ENCODE measurements at places on chromosomes 2 and 18.

DNA sequence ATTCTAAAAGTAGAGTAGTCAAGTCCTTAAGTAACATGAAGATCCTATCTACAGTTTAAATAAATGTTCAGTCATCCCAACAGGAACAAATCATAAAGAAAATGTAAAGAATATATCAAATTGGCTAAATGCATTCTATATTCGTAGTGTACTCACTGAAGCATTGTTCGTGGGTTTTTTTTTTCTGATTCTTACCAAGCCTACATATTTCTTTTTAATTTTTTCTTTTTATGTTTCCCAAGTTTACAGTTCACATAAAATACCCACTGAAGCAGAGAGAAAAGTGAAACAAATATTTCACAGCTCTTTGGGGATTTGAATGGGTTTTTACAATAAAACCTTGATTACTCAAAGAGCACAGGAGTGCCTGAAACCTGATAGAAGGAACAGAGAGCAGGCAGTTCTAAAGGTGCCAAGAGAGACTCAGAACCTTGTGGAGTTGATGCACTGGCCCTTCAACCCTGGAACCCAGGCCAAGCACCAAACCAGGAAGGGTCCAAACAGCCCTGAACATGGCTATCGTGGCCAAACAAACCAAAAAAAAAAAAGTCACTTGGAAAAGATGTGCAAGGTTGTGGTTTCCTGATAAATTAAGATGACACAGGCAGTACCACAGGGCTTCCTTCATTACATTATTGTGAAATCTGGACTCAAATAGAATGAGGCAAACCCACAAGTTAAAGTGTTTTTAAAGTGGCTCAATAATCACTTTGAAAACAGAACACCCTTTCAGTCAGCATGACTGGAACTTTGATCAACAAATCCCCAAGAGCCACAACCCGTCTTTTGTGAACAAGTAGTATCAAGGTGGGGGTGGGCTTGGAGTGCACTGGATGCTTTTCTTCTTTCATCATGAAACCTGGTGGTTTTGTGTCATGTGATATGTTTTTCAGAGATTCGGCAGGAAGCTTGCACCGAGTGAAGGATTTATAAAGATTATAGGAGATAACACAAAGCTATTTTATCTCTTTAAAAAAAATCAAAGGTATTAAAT, 245.0 kb upstream of the FN1 start:
- DNase-seq: peak; percentile 77

- DNase-seq: no peak
Observed at GRCh38 chr2:239376942-239377531, 23.8 kb downstream of the HDAC4 start.

- DNase-seq: no peak
Observed at GRCh38 chr2:26196683-26197418, 24.0 kb downstream of the GAREM2 start.

DNA sequence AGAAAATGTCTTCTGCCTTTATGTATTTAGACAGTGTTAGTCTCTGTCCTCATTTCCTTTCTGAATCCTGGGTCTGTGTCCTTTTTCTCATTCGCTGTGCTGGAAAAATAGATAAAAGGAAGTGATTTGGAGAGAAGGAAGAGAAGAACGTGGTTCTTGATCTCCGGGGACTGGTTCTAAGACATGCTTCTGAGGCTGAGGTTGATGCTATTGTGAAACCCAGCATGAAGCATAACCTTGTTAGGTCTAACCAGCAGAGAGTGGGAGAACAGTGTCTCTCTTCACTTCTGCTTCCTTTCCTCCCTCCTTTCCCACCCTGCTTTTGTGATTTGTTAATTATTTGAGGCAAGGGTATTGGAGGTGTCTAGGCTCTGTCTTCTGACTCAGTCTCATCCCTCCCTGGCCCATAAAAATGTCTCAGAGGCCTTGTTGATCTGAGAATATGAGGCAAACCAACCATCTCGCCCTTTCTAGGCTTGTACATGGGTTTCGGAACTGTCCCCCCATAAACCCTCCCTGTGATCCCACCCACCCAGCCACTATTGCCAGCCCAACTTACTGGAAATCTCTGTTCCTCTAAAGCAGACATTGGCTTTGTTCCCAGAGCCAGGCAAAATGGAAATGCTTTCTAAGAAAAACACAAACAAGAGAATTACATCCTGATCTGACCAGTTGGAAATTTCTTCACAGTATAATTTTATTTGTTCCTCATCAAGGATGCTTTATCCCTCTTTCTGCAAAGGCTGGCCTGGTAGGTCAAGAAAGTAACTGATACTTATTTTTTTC, 360.6 kb upstream of the TNP1 start:
- peak; percentile 79 for DNase-seq

DNA sequence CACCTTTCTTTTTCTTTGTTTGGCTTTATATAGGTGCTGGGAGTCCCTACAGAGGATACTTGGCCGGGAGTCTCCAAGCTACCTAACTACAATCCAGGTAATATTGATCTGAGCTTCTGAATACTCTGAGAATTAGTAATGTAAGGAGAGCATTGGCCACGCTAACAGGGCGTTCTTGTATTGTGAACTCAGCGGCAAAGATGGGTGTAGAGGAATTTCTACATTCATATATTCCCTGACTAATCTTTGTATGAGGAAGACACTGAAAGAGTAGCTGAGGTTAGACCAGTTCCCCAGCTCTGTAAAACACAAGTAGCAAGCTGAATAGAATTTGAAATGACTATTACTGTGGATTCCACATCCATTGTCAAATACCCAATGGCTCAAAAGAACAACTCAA, 48.5 kb downstream of the CDK15 start:
- DNase-seq: no peak

DNA sequence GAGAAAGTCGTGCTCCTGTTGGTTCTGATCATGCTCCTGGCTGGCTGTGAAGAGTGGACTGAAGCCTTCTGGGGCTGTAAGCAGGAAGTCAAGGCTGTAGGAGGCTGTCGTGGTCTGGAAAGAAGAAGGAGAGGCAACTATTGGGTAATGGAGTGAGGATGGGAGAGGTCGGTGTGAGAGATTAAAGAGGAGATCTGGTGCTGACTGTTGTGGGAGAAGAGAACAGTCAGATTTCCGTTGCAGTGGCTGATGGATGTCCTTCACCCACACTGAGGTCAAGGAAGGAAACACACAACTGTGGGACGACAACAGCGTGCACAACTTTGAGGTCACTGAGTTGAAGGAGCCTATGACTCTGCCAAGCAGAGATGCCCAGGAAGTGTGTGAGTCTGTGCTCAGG, 2.8 kb upstream of the PSMD1 start:
- no peak for DNase-seq

- DNase-seq: no peak
Observed at GRCh38 chr18:39969803-39970494, 1985.1 kb upstream of the PIK3C3 start.

DNA sequence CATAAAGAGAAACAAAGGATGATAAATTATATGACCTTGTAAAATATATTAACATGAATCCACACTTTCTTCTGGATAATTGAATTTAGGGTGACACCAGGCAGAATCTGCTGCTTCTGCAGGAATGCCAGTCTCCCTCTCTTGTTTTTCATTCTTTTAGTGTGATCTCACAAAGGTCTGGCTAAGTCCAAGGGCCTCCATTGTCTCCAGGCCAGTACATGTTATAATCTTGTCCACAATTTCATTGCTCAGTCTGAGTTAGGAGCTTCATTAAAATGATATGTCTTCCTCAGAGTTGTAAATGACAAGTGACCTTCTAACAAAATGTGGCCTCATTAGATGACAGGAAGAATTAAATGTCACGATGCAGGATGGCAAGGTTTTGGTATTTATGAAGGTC, 110.2 kb downstream of the APOB start:
- DNase-seq: no peak

DNA sequence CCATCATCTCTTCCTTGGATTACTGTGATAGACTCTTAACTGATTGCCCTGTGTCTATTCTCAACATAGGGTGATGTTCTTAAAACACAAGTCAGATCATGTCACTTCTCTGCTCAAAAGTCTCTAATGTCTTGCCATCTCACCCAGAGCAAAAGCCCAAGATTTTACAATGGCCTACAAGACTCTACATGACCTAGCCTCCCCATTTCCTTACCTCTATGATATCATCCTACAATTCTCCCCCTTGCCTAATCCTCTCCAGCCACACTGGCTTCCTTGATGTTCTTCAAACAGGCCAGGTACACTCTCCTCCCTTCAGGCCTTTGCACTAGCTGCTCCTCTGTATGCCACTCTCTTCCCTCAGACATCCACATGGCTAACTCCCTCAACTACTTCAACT, 55.1 kb downstream of the ROCK1 start:
- no peak for DNase-seq

DNA sequence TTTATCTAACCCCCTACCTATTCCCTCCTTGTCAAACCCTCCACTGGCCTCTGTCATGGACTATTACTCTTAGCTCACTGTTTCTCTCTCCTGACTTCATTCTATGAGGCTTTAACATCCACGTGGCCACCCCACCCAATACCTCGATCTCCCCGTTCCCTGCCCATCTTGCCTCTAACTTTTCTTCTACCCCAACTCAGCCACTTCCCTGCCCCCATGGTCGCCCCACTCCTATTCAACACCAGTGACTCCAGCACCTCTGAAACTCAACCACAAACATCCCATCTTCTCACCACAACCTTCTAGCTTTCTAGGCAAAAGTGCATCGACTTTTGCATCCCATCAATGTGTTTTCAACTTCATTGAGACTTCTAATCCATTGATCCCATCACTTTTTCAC, 94.2 kb upstream of the EPAS1 start:
- no peak for DNase-seq

- no peak for DNase-seq
Observed at GRCh38 chr2:135095591-135095990, 43.5 kb downstream of the RAB3GAP1 start.

DNA sequence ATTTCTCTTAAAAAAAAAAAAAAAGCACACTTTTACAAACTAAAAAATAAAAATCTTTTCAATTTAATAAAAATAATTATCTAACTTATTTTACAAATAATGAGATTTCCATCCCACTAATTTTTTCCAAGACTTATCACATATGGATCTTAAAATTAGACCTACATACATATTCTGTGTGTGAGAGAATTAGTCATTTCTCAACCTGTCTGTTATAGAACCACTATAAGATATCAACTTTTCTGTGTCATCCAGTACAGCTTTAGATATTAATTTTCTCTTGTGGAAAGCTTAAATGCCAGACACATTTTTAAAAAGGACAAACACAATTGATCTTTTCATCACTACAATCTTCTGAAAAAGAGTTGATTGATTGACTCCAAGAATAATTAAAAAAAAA, 38.1 kb downstream of the FANCL start:
- DNase-seq: no peak

DNA sequence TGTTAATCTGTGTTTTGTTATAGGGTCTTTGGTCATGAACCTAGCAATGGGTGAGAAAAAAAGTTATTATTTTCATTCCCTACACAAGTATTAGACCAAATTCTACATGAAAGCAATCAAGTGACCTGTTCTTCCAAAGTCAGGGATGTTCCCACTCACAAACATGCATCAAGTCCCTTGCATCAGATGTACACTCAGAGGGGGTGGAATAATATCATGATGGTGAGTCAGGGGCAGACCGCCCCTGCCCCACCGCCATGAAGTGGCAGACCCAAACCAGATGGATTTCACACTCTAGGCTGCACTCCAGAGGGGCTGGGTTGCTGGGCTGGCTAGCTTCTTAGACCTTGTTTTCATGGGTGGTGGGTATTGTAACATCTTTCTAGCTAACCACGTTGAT, 91.4 kb downstream of the ACAA2 start:
- DNase-seq: no peak

- DNase-seq: peak; percentile 94
Observed at GRCh38 chr18:22831441-22831904, 101.7 kb upstream of the RBBP8 start.

GRCh38 chr2:96694279-96694678, 45.6 kb downstream of the LMAN2L start:
- no peak for DNase-seq

- no peak for DNase-seq
Observed at GRCh38 chr2:63537306-63537705, 51.0 kb downstream of the WDPCP start.

DNA sequence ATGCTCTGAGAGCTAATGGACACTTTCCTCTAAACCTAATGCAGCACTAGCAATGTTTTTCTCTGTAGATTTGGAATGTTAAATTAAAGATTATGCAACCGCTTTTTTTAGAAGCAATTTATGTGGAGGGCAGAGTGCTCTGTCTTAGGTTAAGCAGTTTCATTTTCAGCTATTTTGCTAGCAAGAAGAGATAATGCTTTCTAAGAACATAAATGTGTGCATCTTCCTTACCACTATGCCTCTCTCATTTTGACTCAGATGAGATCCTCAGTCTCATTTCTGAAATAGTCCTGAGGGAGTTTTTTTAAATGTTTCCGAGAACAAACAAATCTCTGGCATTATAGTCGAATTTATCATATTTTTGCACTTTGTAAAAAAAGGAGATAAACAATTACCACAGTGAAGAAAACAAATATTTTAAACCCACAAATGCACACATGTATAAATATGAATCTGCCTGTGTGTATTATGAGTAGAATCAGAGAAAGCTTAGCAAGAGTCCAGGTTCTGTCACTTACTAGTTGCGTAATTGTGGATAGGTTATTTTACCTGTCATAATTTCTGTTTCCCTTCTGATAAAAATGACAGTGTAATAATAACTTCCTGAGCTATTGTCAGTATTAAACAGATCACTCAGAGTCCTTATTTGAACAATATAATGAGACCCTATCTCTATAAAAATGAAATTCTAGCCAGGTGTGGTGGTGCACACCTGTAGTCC, 207.7 kb upstream of the CRIM1 start:
- no peak for DNase-seq

DNA sequence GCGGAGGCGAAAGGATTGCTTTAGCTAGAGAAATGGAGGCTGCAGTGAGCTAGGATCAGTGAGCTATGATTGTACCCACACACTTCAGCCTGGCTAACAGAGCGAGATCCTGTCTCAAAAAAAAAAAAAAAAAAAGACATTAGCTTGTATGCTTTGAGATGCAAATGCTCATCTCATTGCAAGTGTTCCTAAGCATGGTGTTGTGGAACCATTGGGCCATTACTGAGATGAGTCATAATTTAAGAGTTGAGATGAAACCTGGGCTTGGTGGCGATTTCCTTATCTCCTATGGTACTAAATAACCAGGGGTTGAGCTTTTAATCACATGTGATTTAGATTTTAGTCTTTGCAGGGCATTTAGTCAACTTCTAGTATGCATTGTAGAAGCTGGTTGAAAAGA, 2.2 kb downstream of the PLEKHA3 start:
- DNase-seq: no peak

DNA sequence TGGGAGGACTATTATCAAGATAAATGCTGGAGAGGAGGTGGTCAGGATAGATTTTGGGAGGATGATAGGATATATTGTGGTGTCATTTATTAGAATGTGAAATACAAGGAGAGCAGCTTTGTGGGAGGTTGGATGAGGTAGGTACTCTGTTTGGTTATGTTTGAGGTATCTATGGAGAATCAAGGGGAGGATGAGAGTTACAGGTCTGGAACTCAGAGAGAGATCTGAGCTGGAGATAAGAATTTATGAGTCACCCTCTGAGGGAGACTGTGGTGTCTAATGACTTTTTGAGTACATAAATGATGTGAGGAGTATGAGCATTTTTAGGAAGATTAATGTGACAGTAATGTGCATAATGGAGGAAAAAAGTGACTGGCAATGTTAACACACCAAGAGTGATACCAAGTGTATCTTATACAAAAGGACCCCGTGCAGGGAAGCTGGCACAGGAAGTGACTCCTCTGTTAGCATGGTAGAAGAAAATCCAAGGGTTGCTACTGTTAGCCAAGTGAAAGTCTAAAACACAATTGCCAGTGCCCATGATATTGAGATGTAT, 48.2 kb downstream of the CRIM1 start:
- no peak for DNase-seq

Data from HL-60 (cell line).